ENCODE measurements at places on chromosomes 12 and 14.

DNA sequence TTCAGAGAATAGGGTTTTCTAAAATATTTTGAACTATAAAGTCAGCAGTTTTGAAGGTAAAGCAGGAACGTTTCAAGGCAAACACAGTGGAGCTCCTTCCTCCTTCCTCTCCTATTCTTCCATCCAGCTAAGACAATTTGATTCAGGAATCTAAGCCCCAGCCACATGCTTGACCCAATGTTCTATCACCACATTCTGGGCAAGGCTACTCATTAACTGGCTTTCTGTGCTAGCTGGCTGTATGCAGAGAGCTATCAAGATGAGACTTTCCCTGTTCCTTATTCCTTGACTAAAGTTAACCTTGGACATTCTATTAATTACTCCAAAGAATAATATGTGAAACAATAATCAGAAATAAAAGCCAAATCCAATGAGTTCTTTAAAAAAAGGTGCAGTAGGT, 266.9 kb downstream of the NOVA1 start:
- no peak for DNase-seq

GRCh38 chr12:81699551-81699950, 59.6 kb downstream of the PPFIA2 start:
- DNase-seq = no peak

DNA sequence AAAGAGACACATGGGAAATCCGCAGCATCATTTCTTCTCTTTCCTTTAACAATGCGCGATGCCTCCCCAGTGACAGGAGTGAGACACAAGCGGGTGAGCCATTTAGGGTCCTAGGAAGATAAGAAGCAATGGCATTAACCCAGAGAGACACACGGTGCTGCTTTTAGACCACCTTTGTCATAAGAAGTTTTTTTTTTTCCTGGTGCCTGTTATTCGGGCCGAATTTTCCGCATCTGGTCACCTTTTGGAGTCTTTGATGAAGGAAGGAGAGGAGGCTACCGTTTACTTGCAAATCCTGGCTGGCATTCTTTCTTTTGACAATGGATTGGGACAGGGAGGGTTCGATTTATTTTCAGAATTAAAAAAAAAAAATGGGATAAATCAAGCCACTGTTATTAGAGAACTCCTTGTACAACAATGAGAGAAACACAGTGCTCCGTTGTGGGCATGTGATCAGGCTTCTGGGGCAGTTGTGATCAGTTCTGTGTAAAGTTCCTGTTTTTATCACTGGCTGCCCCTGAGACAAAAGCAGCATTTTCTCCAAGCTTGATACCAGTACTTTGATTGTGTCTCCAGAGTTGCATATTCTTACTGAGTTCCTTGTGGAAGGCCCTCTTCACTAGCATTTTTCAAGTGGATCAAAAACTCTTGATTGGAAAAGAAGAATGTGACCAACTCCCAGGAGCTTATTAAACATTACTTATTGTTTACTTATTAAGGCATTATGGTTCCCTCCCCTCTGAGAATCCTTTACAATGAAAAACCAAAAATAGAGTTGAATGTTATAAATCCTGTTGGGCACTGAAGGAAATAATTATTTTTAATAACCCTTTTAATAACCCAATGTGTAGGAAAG, 1.1 kb downstream of the DIP2B start:
- no peak for DNase-seq

GRCh38 chr12:71896205-71896882, 42.3 kb upstream of the TPH2 start:
- DNase-seq = no peak

DNA sequence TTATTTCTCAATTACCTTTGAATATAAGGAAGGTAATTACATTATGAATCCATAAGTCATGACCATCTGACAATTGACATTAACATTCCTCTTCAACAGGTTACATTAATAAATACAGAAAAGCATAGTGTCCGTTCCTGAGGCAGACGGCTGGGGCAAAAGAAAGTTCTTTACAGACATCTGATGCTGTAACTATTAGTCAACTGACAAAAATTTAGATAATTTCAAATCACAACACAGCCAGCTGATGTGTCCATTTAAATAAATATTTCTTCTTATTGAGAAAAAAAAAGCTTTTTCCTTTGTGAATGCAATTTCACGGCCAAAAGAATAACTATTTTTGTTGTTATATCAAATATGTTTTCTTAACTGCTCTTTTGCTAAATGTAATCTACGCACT, 9.2 kb upstream of the PYROXD1 start:
- no peak for DNase-seq

- no peak for DNase-seq
Measured at GRCh38 chr14:83379436-83379835, 1845.8 kb upstream of the SEL1L start.

- DNase-seq = peak; percentile 35
Measured at GRCh38 chr14:106843951-106844483, 1317.6 kb downstream of the TMEM121 start.

DNA sequence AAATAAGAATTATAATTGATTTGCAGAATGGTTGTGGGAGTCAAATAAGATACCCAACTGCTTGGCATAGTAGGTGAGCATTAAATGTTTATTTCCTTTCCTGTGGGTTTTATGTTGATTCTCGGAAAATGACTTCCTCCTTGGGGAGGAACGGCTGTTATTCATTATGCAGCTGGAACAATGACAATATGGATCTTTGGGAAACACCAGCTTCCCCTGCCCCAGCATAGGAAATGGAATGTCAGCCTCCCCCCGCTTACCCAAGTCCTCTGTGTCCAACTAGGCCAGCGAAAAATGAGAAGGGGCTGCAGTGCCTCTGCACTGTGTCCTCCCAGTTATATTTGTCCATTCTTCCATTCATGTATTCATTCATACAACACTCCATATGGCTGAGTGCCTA, 11.7 kb upstream of the CCDC177 start:
- DNase-seq = no peak

GRCh38 chr12:32084017-32084688, 22.5 kb upstream of the BICD1 start:
- DNase-seq = no peak

DNA sequence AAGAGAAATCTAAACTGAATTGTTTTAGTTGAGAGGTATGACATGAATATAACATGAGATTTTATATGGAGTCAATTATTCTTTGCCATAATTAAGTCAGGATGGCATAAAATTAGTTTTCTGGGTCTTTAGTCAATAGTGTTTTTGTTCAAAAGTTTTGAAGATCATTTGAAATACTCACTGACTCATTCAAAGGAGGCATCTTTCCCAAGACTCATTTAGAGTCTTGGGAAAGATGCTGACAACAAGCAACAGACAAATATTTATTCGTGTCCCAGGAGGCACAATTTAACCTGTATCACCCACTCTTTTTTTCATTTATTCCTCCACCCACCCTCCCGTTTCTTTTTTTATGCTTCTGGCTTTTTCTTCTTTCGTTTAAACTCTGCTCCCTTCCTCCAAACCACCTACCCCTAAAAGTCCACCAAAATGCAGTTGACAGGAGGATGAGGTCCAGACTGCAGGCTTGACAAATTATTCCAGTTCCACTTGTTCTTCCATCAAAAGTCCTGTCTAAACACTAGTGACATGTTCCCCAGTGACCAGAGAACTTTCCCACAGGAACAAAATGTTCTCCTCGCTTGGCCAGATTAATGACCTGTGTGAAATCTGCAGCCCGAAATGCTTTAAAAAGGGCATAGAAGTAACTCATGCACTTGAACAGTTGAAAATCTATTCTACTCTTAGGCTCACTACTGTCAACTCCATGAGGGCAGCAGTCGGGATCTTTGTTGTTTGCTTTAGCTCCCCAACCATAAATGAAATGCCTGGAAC, 43.3 kb upstream of the CSRP2 start:
- DNase-seq = no peak

DNA sequence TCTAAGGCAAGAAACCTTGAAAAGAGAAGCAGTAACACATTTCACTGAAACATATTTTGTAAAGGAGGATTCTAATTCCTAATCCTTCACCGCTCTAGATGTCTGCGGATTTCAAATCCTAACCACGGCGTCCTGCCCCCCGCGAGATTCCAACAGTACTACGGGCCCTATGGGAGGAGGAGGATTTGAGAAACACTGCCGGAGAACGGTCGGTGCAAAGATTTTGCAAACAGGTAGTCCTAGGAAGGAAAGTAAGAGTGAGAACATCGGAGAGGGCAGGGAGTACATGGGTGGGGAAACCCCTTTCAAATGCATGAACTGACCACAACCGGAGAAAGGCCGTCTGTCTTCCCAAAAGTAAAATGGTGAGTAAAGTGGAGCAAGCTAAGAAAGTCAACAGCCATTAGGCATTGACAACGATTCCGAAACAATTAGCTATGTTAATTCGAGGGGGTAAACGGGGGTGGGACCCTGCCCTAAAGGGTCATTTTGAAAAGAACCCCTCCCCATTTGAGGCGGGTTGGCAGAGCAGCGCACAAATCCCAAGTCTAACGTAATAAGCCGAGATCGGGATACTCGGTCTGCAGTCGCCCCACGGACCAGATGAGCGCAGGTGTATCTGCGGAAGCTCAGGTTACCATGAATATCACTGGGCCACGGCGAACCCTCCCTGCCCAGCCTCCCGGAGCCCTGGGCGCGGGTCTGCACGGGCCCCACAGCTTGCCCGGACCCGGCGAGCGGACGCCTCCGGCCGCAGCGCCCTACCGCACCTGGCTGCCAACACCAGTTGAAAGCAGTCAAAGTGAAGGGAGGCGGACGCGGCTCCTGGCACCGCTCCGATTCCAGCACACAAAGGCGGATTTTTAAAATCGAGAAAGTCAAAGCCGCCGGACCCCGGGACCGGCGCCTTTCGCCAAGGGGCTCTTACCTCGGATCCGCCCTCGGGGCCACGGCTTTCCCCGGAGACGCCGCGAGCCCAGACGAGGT, 662 bp downstream of the EPS8 start:
- peak; percentile 5 for DNase-seq

DNA sequence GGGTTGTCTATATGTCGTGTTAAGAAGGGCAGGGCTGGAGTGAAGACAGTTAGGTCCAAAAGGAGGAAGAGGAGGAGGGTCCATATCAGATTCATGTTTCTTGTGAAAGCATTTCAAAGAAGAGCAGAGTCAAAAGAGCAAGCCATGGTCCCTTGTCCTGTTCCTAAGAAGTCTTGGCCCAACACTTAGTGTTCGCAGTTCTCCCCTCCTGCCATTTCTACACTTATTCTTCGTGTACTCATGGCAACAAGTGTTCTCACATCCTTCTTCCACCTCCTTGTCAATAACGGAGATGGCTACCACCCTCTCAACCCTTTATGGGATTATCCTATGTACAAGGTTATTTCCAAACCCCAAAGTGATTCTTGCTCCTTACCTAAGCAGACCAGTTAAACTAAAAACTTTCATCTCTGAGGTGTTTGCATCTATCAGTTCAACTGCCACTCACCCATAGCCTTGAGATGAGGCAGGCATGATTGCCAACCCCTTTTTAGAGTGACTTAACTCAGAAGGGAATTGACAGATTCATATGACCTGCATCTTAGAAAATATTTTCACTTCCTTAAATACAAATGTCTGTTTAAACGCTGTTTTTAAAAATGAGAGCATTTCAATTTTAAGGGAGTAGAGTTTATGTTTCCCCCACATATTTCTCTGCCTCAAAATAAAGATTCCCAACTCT, 19.8 kb upstream of the RNASE2 start:
- DNase-seq = no peak

- DNase-seq = no peak
Measured at GRCh38 chr14:59091404-59091803, 97.1 kb upstream of the DAAM1 start.

GRCh38 chr12:69523433-69524330, 53.5 kb downstream of the FRS2 start:
- no peak for DNase-seq

- no peak for DNase-seq
Measured at GRCh38 chr12:70060634-70061033, 182.6 kb upstream of the CNOT2 start.

DNA sequence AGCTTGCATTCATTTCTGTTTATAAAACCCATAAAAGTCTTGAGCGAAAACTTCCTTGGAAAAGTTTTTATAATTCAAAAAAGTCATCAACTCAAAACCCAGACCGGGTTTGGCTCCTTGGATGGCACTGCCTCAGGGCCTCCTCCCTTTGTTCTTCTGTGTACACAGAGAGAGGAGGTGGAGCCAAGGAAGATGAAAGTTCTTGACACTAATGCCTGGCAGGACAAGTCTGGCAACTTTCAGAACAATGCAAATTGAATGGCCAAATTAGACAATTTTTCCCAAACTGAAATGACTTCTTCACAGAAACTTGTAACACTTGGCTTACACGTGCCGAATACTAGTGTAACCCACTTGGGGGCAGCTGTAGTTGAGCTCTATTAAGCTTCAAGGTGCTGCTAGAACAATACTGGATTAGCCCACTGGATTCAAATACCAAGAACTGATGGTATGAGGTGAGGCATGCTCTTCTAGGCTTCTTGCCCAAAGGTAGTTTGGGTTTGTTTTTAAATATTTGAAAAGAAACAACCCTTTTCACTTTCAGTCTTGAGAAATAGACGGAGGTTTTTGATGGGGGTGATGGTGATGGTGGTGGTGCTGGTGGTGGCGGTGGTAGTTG, 86.6 kb upstream of the FRMD6 start:
- DNase-seq = no peak

DNA sequence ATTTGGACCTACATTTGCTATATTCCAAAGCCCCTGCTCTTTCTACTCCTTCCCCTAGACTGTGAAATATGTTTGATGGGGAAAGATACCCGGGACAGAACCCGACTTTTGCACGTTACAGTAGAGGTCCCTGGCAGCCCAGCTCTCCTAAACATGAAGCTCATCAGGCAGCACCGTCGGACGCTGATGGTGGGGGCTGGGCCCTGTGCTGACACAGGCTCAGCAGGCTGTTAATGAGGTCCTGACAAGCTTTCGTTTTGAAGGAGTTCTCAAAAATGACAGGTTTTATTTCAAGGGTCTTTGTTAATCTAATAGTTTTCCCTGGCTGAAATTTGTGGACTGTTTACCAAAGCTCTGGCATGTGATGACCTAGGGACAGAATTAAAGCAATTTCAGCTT, 102.3 kb downstream of the SLC25A47 start:
- DNase-seq = no peak

DNA sequence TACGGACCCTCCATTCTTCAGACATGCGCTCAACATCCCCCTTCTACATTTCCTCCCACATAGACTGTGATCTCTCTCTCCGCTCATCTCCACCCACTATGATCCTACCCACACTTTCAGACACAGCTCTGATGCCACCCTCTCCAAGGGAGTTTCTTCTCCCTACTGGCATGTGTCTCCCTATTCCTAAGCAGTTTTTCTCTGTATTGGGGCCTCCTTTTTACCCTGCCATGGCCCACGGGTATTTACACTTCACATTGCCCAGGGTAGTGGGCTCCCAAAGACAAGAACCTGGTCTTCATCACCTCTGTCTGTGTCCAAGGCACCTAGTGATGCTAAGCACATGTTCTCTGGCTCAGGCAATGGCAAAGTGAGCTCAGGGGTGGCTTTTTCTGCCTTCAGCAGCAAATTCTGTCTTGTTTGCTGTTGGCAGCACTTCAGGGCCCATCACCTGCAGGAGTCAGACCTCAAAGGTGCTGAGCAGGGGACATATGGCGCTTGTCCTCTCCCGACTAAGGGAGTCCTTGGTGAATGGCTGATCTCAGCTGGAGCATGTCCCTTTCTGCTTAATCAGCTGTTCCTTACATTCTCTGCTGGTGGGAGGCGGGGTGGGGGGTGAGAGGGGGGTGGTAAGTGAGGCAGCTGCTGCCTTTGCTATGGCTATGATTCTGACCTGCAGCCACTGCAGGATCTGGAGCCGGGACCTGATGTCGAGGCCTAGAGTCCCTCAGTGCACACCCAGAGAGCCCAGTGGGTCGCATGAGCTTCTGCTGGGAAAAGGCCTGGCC, 256.8 kb downstream of the PCNX1 start:
- no peak for DNase-seq

GRCh38 chr12:57745485-57745881, 644 bp downstream of the TSPAN31 start:
- no peak for DNase-seq

GRCh38 chr12:94792693-94793092, 142.3 kb upstream of the TMCC3 start:
- no peak for DNase-seq

Data from activated CD4-positive, alpha-beta T cell treated with anti-CD3 and anti-CD28 coated beads, Interleukin-2, Interleukin-4, amounts not matched to agents 100 ng/mL and 50 ng/mL, durations not matched to agents 16 hours and 8 hours (primary cell).